ENCODE measurements at places on chromosomes 3 and 15. TPM values are rescaled to one million over a fixed set of nuclear protein-coding genes. Genes with fewer than 3 reads are reported as not detected.

GRCh38 chr3:22269831-22270230 lies 518.8 kb upstream of the ZNF385D start:
- H3K36me3 ChIP-seq = no peaks in the 10 kb centered on the region
- H3K27me3 ChIP-seq = no peaks in the 10 kb centered on the region
- H3K4me1 ChIP-seq = no peaks in the 10 kb centered on the region

Gene NCK1
- total RNA-seq = 100 TPM

Gene PLCL2
- total RNA-seq = 17.7 TPM

DNA sequence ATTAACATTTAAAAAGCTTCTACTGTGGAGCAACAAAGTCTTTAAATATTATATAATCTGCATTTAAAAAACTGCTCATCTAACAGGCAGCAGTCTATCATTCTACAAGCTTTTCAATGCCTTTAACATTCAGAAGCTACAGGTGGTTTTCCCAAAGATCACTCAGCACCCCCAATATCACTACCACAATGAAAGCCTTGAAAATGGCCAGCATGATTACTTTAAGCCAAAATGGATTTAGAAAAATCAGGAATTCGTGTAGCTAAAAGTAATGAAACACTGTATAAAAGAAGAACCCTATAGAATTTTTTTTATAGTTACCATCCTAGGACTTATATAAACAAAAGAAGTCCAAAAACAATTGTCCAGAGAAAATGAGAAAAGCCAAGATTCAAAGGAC lies 400.4 kb downstream of the TIGIT start:
- H3K27ac ChIP-seq = no peak overlapping the region
- H3K36me3 ChIP-seq = no peaks in the 10 kb centered on the region
- H3K4me3 ChIP-seq = no peak overlapping the region
- DNase-seq = no peak
- H3K27me3 ChIP-seq = no peaks in the 10 kb centered on the region
- H3K4me1 ChIP-seq = no peaks in the 10 kb centered on the region

DNA sequence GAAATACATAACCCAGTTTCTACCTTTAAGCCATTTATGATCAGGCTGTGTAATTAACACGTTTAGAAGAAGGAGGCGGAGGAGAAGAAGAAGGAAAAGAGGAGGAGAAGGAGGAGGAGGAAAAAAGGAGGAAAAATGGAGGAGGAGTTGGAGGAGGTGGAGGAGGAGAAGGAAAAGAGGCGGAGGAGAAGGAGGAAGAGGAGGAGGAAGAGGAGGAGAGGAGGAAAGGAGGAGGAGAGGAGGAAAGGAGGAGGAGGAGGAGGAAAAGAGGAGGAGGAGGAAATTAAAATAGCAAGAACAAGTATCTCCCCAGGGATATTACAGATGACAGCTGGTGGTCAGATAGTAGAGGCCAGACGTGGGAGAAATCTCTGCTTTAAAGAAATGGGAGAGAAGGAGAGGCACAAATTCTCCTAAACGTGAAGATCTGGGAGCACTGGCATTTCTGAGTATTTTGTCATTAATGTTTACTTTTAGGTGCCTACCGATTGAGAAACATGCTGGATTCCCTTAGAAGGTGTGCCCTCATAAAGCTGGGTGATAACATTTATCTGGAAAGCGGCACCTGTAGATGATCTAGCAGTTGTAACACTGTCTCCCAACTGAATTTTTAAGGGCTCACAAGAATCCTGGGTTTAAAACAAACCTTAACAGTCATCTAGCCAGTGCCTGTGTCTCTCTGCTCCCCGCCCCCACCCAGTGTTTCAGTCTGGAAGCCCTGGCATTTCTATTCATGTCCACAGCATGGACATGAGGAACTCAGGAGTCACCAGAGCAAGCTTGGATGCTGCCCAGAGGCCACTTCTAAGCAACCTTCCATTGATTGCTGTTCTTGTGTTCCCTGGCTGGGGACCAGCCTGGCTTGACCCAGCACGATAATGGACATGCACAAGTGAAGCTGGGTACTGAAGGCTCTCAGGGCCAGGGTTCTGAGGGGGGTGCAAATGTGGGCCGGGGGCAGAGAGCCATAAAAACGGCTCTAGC lies 75.2 kb downstream of the CHRNA7 start:
- H3K4me3 ChIP-seq = no peak overlapping the region
- H3K36me3 ChIP-seq = no peaks in the 10 kb centered on the region
- no peak overlapping the region for H3K27ac ChIP-seq
- H3K27me3 ChIP-seq = no peaks in the 10 kb centered on the region

GRCh38 chr3:13890377-13891016 lies 10.6 kb upstream of the WNT7A start:
- no peaks in the 10 kb centered on the region for H3K27me3 ChIP-seq
- H3K4me3 ChIP-seq = no peak overlapping the region
- no peaks in the 10 kb centered on the region for H3K36me3 ChIP-seq
- no peak overlapping the region for H3K27ac ChIP-seq
- DNase-seq = no peak

Gene AQR
- 24.9 TPM for total RNA-seq

GRCh38 chr3:135260025-135260424 lies 465.0 kb downstream of the EPHB1 start:
- no peaks in the 10 kb centered on the region for H3K27me3 ChIP-seq
- DNase-seq = no peak
- H3K4me3 ChIP-seq = no peak overlapping the region
- no peak overlapping the region for H3K27ac ChIP-seq
- H3K4me1 ChIP-seq = no peaks in the 10 kb centered on the region

GRCh38 chr15:45146405-45146804 lies 16.6 kb downstream of the DUOX1 start:
- H3K4me3 ChIP-seq = no peak overlapping the region
- H3K4me1 ChIP-seq = no peaks in the 10 kb centered on the region
- H3K27ac ChIP-seq = no peak overlapping the region
- no peaks in the 10 kb centered on the region for H3K36me3 ChIP-seq

Gene GOLGA6L7
- total RNA-seq = not detected

DNA sequence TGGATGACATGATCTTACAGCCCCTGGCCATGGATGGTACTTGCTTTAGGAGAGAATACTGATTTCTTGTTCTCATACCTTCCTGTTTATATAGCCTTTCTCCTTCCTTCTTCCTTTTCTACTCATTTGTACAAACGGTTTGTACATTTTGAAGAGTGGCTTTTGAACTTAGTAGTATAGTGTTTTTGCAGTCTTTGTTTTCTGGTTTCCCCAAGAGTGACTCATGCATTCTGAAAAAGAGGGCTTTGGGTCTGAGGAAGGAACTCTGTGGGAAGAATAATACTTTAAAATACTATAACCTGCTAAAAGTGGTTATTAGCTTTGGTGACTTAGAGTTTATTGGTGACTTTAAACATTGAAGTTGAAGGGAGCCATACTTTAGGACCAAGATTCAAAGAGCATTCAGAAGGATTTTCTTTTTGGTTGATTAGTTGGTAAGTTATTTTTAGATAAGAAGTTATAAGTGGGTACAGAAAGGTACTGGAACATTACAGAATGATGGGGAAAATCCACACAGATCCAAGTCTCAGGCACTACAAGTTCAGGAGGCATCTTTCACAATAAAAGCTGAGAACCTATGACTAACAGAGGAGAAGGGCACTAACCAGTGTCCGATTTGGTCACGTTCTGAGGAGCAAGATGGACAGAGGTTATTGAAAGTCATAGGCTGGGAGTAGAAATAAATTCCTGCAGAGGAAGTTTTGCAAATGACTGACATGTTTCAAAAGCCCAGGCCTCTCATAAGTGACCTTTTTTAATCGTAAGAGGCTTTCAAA lies 369.6 kb upstream of the AZI2 start:
- no peaks in the 10 kb centered on the region for H3K36me3 ChIP-seq
- H3K27me3 ChIP-seq = no peaks in the 10 kb centered on the region
- H3K4me3 ChIP-seq = no peak overlapping the region
- H3K4me1 ChIP-seq = no peaks in the 10 kb centered on the region
- DNase-seq = no peak

- no peak overlapping the region for H3K27ac ChIP-seq
- H3K4me3 ChIP-seq = no peak overlapping the region
- peaks cover 27% of the 10 kb centered on the region for H3K27me3 ChIP-seq
- no peaks in the 10 kb centered on the region for H3K4me1 ChIP-seq
- no peak for DNase-seq
Measured at GRCh38 chr15:41125931-41126642, 10.0 kb upstream of the INO80 start.

GRCh38 chr3:127105587-127105986 lies 87.3 kb upstream of the PRR23E start:
- H3K4me3 ChIP-seq = no peak overlapping the region
- no peak for DNase-seq
- no peaks in the 10 kb centered on the region for H3K36me3 ChIP-seq
- H3K27ac ChIP-seq = no peak overlapping the region
- no peaks in the 10 kb centered on the region for H3K27me3 ChIP-seq
- H3K4me1 ChIP-seq = no peaks in the 10 kb centered on the region

DNA sequence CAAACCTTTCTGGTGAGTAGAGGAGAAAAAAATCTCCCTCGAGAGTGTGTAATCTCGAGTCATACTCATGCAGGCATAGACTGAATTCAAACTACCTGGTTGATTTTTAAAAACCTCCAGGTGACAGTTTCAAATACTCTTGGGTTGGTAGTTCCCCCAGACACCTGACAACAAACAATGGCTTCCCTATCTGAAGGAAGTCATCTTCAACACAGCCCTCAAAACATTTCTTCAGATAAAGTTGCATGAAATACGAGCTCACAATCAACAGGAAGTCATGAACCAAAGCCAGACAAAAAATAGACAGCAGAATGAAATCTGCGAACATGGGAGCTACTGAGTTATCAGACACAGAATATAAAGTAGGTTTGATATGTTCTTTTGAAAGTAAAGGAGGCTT lies 112.8 kb downstream of the ST8SIA2 start:
- H3K27me3 ChIP-seq = no peaks in the 10 kb centered on the region
- H3K4me1 ChIP-seq = no peaks in the 10 kb centered on the region
- H3K4me3 ChIP-seq = no peak overlapping the region
- no peak for DNase-seq
- no peak overlapping the region for H3K27ac ChIP-seq

Gene GOLGA8H
- 1.7 TPM for total RNA-seq

Gene SSUH2
- not detected for total RNA-seq
